Activated CD4-positive, CD25-positive, alpha-beta regulatory T cell (primary cell): ENCODE measurements at places on chromosomes 7 and 10.

GRCh38 chr7:113268757-113269156 is 150.4 kb upstream of the SMIM30 start:
- DNase-seq = no peak

- no peak for DNase-seq
Observed at GRCh38 chr10:68594405-68594804, 34.3 kb downstream of the TET1 start.

- DNase-seq = no peak
Observed at GRCh38 chr7:130356876-130357611, 12.4 kb downstream of the CPA5 start.

GRCh38 chr10:23442936-23443335 is 4.1 kb downstream of the OTUD1 start:
- no peak for DNase-seq

DNA sequence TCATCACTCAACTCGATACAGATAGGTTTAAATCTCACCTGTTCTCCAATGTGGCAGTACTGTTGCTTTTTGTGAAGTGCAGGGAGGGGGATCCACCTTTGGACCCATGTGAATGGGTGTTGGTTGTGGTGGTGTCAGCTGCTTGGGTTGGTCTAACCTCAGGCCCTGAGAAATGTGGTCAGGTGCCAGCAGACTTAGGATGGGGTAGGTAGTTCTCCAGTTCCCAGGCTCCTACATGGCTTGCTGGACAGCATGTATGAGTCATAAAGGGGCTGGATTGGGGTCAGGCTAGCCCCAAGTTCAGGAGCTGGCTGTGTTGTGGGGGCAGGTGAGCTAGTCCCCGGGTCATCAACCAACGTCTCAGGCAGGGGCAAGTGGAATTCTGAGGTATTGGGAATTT is 472.6 kb upstream of the CNTNAP2 start:
- DNase-seq = no peak

GRCh38 chr7:116315803-116316202 is 105.5 kb downstream of the TES start:
- DNase-seq = no peak

DNA sequence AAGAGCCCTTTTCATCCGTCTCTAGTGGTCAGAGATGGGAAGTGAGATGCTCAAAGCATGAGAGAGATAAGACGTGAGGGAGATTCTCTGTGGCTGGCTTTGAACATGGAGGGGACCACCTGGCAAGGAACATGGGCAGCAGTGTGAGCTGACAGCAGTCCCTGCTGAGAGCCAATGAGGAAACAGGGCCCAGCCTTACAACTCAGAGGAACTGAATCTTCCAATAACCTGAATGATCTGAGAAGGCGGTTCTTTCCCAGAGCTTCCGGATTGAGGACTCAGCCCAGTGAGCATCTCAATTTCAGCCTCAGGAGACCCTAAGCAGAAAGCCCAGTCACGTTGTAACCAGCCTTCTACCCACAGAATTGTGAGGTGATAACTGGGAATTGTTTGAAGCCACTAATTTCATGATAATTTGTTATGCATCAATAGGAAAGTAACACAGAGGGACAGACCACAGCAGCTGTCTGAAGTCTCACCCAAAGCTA is 33.9 kb upstream of the IKZF1 start:
- no peak for DNase-seq

- no peak for DNase-seq
Observed at GRCh38 chr7:54901840-54902239, 117.0 kb upstream of the EGFR start.

DNA sequence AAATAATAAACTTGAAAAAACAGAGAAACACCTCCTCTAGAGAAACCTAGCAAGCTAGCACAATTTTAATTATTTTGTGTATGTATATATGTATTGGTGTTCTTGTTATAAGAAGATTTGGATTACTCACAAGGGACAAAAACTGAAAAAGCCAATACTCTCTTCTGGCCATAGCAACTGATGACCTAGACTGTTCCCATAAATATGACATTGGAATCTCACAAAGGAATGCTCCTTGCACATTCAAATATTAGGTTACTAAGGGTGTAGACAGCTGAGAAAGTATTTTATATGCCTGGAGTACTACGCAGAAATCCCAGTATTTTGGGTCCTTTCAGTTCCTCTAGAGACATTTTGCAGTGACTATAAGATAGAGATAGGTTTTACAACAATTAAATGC is 279.4 kb downstream of the FZD1 start:
- no peak for DNase-seq

DNA sequence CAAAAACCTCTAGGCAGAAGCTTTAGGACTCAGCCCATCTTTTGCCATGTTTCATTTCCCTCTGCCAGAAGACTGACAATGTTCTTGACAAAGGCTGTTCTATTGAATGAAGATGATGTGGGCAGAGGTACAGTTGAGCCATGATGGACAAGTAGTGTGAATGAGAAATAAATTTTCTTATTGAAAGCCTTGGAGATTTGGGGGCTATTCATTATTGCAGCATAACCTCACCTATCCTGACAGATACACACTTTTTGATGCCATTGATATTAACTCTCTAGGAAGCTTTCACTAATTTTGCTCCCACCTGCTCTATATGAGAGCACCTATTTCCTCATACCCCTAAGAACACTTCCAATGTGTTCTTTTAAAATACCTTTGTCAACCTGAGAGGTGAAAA is 36.9 kb upstream of the HPS1 start:
- no peak for DNase-seq

DNA sequence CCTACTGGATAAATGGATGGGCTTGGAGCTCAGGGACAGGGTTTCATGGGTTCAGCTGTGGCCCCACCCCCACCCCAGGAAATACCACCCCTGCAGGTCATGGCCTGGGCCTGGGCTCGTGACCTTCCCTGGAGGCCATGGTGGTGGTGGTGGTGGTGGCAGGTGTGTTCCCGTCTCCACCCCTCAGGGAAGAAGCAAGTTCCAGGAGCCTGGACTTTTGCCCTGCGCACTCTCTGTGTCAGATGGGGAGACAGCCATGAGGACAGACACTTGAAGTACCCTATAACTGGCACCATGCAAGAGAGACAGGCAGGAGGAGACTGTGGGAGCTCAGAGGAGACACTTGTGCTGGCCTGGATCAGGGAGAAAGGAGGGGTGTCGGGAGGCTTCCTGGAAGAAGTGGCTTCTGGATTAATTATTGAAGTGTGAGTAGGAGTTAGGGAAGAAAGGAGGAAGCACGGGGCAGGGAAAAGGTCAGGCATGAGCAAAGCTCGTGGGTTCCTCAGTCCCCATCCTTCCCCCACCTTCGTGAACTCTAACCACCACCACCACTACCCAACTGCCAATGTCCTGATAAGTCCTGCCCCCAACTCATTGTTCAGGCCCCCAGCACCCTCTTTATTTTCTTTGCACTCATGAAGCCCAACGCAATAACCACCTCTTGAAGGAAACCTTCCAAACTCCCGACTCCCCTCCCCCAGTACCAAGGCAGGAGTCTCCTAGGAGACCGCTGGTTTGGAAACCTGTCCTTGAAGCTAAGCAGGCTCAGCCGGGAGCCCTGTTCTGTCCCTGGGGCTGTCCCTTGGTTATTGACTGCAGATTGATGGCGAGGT is 8.9 kb downstream of the SH2B2 start:
- no peak for DNase-seq

DNA sequence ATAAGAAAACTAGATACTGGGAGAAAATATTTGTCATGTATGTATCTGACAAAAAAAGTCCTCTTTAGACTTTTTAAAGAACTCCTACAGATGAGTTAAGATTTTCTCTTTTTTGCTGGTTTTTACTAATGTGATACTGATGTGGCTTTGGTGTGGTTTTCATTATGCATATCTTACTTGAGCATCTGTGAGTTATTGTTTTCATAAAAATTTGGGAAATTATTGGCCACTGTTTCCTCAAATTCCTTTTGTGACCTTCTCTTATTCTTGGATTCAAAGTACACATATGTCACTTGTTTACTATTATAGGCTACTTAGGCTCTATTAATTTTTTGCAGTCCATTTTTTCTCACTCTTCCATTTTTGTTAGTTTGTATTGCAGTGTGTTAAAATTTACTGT is 89.0 kb downstream of the PPP1R9A start:
- no peak for DNase-seq

DNA sequence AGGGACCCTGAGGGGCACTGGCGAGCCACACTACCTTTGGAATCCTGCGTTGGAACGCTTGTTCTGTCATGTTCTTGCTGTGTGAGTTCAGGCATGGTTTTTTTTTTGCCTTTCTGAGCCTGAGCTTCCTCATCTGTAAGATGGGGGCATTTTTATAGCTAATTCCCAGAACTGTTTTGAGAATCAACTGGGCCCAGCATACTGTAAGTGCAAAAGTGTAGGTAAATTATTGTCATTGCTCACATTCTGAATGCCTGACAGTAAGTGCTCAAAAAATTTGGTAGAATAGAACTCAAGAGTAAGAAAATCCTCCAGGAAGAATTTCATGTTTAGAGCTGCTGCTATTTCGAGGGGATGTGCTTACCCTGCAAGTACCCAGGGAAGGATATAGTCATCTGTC is 22.2 kb downstream of the SLC25A28 start:
- DNase-seq = no peak
